ENCODE measurements at places on chromosomes 4 and X. TPM values are rescaled to one million over a fixed set of nuclear protein-coding genes. Genes with fewer than 3 reads are reported as not detected.

DNA sequence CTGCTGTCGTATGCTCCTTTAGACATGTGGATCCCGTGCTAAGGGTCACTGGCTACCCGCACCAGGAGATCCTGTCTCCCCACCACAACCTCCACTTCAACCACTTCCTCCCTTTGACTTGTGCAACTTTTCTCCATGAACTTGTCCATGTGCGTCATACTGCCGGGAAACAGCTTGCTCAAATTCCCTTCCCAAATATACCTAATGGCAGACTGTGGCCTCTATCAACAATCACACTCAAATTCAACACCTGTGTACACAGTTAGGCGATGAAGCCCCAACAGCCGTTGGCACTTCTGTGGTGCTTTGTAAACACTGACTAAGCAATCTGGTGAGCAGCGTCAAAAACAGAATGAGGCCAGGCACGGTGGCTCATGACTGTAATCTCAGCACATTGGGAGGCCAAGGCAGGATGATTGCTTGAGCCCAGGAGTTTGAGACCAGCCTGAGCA is 49.5 kb downstream of the CD99L2 start:
- no peak for DNase-seq
- H3K36me3 ChIP-seq: no peaks in the 10 kb centered on the region
- no peak overlapping the region for H3K27ac ChIP-seq

- H3K36me3 ChIP-seq: no peaks in the 10 kb centered on the region
- DNase-seq: peak; percentile 66
- peaks cover 45% of the 10 kb centered on the region for H3K4me1 ChIP-seq
Observed at GRCh38 chr4:3372933-3373465, 68.8 kb upstream of the HGFAC start.

DNA sequence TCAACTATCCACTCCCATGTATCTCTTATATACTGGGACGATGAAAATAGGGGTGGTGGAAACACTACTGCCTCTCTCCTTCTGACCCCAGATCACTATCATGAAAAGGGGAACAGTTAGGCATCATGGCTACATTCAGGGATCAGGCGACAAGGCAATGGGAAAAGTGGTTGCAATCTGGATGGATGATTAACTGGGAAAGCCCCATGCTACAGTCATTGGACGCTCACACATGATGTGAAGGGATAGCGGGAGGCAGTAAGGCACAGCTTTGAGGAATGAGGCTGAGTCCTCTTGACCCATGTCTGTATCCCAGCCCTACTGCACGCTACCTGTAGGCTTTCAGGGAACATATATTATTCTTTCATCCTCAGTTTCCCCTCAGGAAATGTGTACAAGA is 10.2 kb downstream of the GASK1B start:
- no peak overlapping the region for H3K4me3 ChIP-seq
- DNase-seq: no peak
- no peaks in the 10 kb centered on the region for H3K27me3 ChIP-seq

XKRX gene
- not detected for total RNA-seq

DNA sequence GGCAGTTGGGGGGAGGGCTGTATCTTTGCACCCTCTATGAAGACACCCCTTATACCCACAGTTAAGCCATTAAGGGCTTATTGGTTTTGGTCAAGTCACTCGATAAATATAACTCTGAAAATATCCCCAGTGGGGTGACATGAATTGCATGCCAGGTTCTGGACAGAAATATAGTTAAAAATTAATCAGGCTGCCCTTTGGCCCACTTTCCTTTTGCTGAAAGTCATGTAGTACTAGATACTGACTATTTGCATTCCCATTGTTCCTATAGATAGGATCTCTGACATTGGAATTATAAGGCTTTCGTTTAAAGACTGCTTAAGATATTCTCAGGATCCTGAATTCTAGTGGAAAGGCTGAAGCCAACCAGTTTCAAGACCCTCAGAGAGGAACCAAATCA is 43.5 kb upstream of the LAMP2 start:
- H3K27ac ChIP-seq: no peak overlapping the region
- H3K36me3 ChIP-seq: no peaks in the 10 kb centered on the region
- no peak for DNase-seq

H2BW2 gene
- total RNA-seq: not detected

NAAA gene
- total RNA-seq: 167 TPM

DNA sequence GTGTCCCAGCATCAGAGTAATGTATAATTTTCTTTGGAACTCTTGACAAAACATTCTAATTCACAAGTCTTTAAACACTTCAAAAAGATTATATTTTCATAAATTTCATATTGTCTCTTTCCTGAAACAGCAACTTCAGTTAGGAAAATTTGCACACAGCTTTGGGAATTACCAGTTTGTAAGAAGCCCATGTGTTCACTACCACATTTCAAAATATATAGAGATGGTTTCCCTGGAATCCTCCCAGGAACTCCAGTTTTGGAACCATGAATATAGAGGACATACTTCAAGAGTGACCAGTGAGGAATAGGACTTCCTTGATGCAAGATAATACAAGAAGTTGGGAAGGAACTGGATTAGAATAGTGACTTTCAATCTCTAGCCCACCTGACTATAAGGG is 28.7 kb upstream of the HPGDS start:
- no peaks in the 10 kb centered on the region for H3K27me3 ChIP-seq
- no peaks in the 10 kb centered on the region for H3K4me1 ChIP-seq
- no peak overlapping the region for H3K4me3 ChIP-seq
- H3K36me3 ChIP-seq: no peaks in the 10 kb centered on the region
- H3K27ac ChIP-seq: no peak overlapping the region

PPP1R2C gene
- total RNA-seq: not detected

DCHS2 gene
- under 0.01 TPM for total RNA-seq

MTMR1 gene
- total RNA-seq: 11.5 TPM

FGF2 gene
- total RNA-seq: 27.7 TPM

PCDH11X gene
- 1.5 TPM for total RNA-seq

DNA sequence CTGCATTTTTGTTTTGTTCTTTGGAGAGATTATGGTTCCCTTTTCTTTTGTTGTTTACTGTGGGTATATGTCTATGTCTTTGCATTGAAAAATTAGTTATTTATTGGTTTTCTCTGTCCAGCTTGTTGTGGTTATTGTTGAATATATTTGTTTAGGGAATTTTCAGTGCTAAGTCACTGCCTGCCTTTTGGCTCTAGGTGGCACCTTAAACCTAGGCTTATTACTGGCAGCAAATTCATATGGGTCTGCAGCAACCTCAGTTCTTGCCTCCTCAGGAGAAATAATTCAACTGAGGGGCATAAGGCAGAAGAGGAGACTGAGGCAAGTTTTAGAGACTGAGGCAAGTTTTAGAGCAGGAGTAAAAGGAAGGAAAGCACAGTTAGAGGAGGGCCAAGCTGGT is 1157.3 kb upstream of the AGA start:
- no peaks in the 10 kb centered on the region for H3K4me1 ChIP-seq
- no peaks in the 10 kb centered on the region for H3K27me3 ChIP-seq
- no peaks in the 10 kb centered on the region for H3K36me3 ChIP-seq
- no peak overlapping the region for H3K27ac ChIP-seq
- no peak overlapping the region for H3K4me3 ChIP-seq

ARHGAP6 gene
- 45.7 TPM for total RNA-seq

GRCh38 chr4:129682586-129682985 is 586.6 kb downstream of the C4orf33 start:
- H3K4me1 ChIP-seq: no peaks in the 10 kb centered on the region
- no peak overlapping the region for H3K4me3 ChIP-seq
- no peaks in the 10 kb centered on the region for H3K27me3 ChIP-seq
- no peak for DNase-seq
- H3K36me3 ChIP-seq: no peaks in the 10 kb centered on the region
- H3K27ac ChIP-seq: no peak overlapping the region

DNA sequence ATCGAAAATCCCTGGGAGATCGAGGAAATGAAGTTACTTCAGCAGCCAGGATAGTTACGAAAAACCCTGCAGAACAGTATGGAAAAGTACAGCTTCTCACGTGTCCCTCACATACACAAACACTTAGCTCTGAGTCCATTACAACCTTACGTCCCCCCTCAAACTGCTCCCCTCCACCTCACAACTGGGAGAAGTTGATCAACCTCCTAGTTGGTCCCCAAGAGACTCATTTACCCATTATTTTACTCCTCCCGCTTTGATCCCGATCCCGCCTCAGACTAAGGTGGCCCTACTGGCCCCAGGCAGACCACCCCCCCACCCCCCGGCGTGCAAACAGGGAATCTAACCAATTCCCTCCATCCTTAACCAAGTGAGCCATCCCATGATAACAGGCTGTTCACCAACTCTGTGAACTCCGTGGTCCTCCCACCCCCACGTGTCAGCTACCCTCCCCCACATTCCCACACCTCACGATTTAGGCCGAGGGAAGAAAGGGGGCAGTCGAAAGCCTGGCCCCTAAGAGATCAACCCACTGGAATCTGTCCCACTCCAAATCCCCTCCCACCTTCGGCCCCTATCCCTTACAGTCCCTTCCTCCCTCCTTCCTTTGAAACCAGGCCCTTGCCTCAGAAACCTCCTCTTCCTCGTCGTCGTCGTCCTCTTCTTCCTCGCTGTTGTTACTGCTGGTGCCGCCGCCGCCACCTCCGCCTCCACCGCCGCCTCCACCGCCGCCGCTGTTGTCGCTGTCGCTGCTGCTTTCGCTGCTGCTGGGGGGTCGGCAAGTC is 755 bp downstream of the ANKRD17 start:
- no peaks in the 10 kb centered on the region for H3K27me3 ChIP-seq
- peak overlapping the region; percentile 99 for H3K27ac ChIP-seq
- peaks cover 28% of the 10 kb centered on the region for H3K4me1 ChIP-seq
- no peak for DNase-seq
- H3K36me3 ChIP-seq: no peaks in the 10 kb centered on the region

GRCh38 chr4:180394312-180394711 is 1848.9 kb upstream of the TENM3 start:
- no peak overlapping the region for H3K4me3 ChIP-seq
- H3K36me3 ChIP-seq: no peaks in the 10 kb centered on the region
- no peaks in the 10 kb centered on the region for H3K27me3 ChIP-seq
- H3K27ac ChIP-seq: no peak overlapping the region
- no peak for DNase-seq

GRCh38 chr4:107743532-107743931 is 23.5 kb upstream of the PAPSS1 start:
- H3K27ac ChIP-seq: no peak overlapping the region
- H3K4me1 ChIP-seq: no peaks in the 10 kb centered on the region
- no peak overlapping the region for H3K4me3 ChIP-seq
- no peak for DNase-seq

DNA sequence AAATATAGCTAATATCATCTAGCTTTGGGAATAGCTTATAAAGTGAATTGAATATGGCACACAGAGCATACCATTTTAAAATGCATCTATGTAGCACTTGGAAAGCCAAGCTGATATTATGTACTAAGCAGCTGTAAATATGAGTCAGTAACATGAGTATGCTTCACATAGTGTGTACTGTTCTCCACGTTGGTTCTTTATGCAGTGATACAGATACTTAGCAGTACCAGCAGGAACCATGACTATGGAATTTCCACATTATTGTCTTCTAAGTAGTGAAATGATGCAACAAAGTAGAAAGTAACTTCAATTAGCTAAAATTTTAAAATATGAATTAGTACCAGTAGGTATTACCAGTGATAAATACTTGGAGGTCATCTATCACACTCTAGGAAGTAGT is 320.1 kb downstream of the BMPR1B start:
- H3K27ac ChIP-seq: no peak overlapping the region
- no peaks in the 10 kb centered on the region for H3K36me3 ChIP-seq
- H3K27me3 ChIP-seq: no peaks in the 10 kb centered on the region

NALF2 gene
- not detected for total RNA-seq

DNA sequence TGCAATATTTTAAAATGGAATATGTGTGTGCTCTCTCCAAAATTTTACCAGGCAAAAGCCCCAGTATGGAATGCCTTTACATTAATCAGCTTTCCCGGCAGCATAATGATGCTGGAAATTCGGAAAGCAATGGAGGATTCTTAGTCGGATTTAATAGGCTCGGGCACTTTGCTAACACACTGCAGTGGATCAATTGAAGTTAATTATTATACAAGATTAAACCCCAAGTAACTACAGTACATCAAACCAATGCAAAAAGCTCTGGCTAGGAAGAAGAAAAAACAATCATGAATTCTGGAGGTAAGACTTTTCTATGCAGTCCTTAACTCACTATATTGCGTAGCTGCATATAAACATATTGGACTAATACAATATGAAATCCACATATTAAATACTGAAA is 43.6 kb upstream of the GRIA3 start:
- H3K4me3 ChIP-seq: no peak overlapping the region
- no peak for DNase-seq
- no peak overlapping the region for H3K27ac ChIP-seq
- H3K27me3 ChIP-seq: no peaks in the 10 kb centered on the region

DNA sequence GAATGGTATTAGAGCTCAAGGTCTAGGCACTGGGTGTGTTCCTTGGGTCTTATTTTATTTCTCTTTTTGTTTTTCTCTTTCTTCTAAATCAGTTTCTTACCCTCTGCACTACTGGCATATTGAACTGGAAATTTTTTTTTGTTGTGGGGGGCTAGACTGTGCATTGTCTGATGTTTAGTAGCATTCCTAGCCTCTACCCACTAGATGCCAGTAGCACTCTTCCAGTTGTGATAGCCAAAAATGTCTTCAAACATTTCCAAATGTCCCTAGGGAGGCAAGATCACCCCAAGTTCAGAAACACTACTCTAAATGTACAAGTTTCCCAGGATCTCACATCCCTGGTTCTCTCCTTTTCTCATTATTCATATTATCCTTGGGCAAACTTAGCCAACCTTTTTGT is 69.8 kb upstream of the AMOT start:
- no peaks in the 10 kb centered on the region for H3K36me3 ChIP-seq
- DNase-seq: no peak
- H3K27ac ChIP-seq: no peak overlapping the region
- no peaks in the 10 kb centered on the region for H3K4me1 ChIP-seq
- no peak overlapping the region for H3K4me3 ChIP-seq

DNA sequence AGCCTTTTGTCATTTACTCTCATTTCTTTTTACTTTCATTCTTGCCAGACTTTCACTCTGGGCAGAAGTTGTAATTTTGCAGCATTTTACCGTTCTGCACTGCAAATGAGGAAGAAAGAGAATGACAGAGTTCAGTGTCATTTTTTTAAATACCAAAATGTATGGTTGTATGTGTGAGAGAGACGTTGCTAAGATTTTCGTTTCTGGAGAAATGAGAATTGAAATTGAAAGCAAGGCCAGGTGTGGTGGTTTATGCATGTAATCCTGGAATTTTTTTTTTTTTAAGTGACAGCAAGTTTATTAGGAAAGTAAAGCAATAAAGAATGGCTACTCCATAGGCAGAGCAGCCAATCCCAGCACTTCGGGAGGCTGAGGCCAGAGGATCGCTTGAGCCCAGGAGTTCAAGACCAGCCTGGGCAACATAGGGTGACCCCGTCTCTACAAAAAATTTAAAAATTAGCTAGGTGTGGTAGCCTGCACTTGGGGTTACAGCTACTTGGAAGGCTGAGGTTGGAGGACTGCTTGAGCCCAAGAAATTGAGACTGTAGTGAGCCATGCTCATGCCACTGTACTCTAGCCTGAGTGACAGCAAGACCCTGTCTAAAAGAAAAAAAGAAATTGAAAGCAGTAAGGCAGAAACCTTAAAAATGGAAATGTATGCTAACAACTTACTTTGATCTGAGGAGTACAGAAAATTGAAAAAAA is 12.9 kb downstream of the DCK start:
- H3K36me3 ChIP-seq: peaks cover 13% of the 10 kb centered on the region
- H3K27ac ChIP-seq: no peak overlapping the region

GAGE12J gene
- not detected for total RNA-seq

- H3K36me3 ChIP-seq: no peaks in the 10 kb centered on the region
- no peaks in the 10 kb centered on the region for H3K27me3 ChIP-seq
- no peak overlapping the region for H3K27ac ChIP-seq
- no peak for DNase-seq
Observed at GRCh38 chrX:456551-457291, 70.0 kb upstream of the PPP2R3B start.
